Anterior cingulate cortex (tissue), 58 donors: ENCODE measurements at places on chromosomes 2 and 18.

DNA sequence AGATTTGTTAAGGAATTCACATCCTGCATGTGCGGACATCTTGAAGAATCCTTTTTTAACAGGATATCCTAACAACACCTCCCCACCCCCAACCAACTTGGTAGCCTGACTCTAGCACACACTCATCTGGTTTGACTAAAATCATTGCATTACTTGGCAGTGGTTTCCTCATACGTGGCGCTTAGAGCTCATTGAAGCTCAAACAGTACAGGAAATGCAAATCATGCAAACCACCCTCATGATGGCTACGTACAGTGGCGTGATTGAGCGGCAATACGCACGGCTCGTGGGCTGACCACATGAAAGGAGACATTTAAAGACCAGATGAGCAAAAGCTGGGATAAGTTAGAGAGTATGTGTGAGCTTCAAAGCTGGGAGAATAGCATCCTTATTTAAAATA is 336.2 kb downstream of the ZEB2 start:
- DNase-seq = no peak

DNA sequence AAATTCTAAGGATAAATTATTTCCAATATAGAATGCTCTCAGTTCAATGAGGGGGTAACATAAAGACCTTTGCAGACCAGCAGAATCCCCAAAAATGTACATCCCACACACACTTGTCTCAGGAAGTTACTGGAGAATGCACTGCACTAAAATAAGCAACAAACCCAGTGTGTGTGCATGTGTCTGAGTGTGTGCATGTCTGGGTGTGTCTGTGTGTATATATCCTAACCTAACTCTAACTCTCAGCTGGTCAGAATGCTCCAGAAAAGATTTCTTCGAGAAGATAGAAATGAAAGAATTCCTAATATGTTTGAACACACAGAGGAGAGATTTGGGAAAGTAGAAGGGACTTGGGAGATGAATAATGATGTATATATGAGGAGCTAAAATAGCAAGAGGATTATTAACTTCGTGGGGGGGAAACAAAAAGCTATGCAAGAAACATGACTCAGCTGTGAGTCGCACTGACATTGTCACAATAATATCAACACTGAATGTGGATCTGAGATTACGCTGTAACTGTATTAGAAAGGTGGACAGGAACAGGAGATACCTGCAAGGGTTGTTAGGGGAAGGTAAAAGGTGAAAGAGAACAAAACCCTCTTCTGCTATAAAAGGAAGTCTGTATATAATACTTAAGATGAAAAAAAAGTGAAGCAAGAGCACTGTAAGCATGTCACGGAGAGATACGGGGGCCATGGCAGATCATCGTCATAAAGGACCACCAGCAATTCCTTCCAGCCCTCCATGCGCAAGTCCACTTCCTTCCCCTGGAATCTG is 11.1 kb downstream of the COLEC12 start:
- no peak for DNase-seq

GRCh38 chr2:191714925-191715324 is 37.0 kb downstream of the NABP1 start:
- no peak for DNase-seq

- DNase-seq = no peak
Measured at GRCh38 chr18:3810296-3810695, 360.3 kb downstream of the TGIF1 start.

DNA sequence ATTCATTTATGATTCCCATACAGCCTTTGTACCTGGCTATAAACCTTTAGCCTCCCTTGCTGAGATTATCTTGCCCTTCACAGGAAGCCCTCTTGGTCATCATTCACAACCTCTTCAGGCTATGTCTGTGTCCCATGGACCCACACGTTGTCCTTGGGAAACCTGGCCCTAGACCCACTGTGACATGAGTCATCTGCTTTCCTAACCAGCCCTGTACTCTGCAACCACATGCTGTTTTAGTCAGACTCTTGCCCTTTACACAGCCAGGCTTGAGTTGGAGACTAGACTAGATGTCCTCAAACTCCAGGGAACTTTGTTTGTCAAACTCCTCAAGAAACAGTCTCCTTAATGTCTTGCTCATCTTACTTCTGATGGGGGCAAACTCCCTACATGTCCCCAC is 229.3 kb upstream of the ZSWIM2 start:
- no peak for DNase-seq

DNA sequence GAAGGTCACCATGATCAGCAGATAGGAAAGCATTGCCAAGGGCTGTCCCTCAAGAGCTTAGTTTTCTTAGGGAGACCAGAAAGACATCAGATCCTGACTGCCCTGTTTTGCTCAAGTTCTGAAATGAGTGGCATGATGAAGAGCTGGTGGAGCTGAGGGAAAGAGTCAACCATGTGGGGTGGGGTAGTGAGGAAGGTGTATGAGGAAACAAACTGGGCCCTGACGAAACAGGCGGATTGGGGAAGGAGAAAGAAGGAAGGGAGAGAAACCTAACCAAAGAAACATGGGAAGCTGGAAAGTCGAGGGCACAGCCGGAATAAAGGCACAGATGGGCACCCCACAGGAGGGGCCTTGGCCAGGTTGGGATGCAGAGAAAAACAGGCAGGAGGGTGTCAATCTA is 8.0 kb downstream of the TGOLN2 start:
- no peak for DNase-seq

GRCh38 chr2:163800951-163801381 is 65.2 kb upstream of the FIGN start:
- no peak for DNase-seq

DNA sequence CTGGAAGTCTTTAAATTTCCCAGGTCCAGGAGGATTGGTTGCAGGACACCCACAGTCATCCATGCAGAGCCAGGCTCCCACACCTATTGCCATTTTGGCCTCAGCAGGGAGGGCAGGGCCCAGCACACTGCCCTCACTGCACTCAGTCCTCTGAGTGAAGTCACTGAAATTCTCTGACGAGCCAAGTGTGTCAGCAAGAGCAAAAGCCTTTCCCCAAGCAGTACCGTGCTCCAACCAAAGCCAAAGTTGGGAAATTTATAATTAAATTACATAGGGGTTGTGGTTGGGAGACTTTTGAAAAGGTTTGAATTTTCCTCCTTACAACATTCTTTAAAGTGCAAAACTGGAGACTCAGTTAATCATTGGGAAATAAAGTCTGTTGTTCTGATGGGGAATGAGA is 98.5 kb upstream of the CD226 start:
- no peak for DNase-seq

- DNase-seq = no peak
Measured at GRCh38 chr2:71683070-71683469, 229.7 kb downstream of the DYSF start.

GRCh38 chr18:7901657-7902056 is 334.5 kb downstream of the PTPRM start:
- no peak for DNase-seq

DNA sequence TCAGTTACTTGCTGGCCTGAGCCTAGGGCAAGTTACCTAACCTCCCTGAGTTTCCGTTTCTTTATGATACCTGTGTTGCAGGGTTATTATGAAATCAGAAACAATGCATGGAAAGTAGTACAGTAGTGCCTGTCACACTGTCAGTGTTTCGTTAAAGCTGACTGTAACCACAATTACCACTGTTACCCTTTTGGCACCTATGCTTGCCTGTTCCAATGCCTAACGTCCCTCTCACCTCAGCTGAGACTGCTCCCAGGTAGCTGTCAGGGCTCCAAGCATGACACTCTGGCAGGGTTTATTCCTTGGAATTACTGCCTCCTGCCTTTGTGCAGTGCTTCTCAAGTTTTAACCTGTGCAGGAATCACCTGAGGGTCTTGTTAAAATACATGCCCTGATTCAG is 135.2 kb upstream of the RBMS1 start:
- DNase-seq = no peak

DNA sequence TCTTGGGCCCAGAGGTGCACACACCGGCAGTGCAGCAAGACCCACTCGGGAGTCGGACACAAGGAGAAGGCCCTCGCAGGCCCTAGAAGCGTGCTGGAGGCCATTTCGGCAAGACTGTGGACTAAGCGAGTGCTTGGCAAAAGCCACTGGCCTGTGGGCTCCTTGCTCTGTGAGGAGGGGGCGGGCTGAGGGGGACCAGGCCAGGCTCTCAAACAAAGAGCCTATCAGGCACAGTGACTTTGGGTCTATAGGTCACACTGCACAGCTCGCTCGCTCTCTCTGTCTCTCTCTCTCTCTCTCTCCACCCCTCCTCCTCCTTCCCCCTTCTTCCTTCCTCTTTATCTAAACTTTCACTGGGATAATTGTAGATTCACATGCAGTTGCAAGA is 23.6 kb upstream of the ZCCHC2 start:
- DNase-seq = no peak

- DNase-seq = no peak
Measured at GRCh38 chr18:40222776-40223175, 1732.3 kb upstream of the PIK3C3 start.

DNA sequence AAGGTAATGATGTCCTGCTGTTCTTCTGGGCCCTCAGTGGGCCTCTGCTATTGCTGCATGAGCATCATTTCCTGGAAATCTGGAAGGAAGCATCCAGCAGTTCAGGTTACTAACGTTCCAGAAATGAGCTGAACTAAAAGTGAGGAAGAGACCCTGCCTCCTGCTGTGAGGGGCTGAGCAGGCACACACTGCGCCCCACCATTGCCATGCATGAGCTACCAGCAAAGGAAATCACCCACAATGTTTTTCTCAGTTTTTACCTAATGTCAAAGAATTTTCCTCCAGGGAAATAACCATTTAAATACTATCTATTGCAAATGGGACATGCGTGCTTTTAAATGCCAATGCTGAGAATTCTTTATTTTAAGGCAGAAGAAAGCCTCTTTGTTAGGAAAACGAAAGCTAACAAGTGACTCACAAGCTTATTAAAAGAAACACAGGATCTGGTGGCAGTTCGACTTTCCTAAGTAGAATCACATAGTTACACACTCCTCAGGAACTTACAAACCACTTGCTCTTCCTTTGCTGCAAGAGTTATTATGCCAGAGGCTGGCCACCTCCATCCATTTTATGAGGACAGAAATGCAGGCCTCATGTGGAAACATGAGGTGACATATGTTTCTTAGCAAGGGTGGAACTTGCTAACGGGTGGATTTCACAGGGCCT is 152.6 kb upstream of the TTC39C start:
- no peak for DNase-seq

- DNase-seq = no peak
Measured at GRCh38 chr18:27400001-27400400, 214.9 kb upstream of the CHST9 start.

GRCh38 chr18:5975111-5976002 is 80.0 kb upstream of the TMEM200C start:
- no peak for DNase-seq

DNA sequence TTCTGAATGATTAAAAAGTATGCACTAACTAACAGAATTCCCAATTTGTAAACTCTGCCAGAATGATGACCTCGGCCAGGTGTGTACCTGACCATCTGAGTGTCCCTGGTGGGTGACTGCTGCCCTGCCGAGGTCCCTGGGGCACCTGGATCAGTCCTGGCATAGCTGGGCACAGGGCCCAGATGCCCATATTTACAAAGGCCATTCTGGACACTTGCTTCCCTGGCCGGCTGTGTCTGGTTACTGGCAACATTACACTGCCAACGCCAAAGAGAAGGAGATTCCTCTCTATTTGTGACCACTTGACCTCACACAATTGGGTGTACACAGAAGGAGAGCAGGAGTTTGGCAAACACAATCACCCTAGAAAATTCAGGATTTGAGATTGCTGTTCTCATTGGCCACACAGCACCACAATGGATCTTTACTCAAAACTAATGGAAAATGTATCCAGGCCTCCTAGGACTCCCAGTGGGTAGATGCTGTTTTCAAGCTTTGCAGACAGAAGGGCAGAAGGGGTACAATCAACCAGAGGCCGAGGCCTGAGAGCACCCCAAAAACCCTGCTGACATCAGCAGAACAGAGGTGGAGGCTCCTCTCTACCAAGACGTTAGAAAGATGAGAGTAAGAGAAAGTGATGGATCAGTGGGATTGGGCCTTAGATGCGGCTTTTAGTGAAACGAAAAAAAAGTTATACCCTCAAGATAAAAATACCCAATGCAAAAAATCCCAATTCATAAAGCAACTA is 58.3 kb upstream of the PXDN start:
- DNase-seq = no peak

DNA sequence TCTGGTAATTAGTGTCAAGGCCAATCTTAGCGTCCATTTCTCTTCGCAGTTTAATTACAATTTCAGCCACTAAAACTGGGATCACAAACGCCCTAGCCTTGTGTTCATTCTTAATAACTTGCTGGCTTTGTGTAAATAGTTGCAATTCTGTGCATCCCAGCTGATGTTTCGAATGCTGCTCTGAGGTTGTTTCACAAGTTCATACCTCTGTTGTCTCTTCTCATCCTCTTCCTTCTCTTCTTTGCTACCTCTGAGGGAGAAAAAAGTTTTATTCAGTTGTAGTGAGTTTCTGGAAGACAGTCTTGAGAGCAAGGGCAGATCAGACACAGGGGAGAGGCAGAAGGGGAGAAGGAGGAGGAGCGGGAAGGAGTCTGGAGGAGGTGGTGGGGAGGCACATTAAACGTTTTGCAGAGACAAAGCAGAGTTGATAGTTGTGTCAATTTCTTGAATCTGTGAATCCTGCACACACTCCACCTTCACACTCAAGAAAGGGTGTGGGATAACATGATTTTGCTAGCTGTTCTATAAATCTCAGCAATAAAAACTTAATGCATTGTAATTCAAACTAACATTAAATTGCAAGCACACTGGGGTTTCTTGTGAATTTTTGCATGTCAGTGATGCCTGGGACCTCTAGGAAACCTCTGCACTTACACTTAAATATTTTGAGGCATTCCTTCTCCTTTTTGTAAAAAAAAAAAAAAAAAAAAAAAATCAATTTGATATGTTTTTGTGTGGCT is 6.8 kb downstream of the MEIS1 start:
- no peak for DNase-seq

DNA sequence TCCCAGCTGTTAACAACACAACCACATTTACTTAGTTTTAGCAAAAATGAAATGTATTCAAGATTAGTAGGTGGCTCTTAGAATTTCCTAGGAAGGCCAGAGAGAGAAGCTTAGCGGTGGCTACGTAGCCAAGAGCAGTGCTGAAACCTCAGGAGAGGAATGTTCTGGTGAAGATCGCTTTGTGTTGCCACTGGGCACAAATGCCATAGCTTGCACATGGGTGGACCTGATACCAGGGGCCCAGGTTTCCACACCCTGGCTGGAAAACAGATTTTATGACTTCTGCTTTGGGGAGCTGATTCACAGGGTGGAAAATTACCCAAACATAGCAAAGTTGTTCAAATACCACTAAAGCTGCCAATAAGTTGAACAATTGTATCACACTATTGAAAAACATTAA is 43.4 kb downstream of the THUMPD2 start:
- no peak for DNase-seq
